ENCODE measurements at places on chromosomes 7 and 10.

DNA sequence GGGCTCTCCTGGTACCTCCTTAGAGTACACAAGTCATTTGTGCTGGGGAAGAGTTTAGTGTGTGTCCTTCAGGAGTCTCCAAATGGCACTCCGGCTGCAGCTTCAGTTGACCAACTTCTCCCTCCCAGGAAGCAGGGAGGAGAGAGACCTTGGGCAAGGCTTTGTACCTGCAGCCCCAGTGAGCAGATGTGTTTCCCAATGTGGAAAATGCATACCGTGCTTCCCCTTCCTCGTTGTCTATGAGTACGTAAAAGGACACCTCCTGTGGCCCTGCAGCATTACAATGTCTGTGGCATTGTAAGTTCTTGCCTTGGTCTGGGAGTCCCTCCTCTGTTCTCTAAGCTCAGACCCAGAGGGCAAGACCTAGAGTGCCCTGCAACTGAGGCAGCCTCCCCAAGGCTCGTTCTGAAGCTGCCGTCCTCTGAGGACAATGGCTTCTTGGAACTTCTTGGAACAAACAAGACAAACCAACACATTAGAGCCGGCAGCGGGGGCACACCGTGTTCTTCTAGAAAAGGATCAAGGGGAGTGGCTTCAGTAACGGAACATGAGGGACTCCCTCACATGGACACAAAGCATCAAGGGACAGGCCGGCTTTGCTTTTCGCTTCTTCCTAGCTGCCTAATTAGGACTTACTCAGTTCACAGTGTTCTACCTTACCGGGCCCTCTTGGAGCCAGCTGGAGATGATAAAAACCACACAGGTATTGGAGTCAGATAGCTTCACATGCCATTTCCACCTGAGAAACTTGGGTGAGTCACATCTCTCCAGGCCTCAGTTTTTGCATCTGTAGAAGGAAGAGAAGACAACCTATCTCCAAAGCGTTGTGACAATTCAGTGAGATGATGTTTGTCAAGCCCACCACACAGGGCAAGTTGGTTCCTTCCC lies 20.9 kb upstream of the PPA1 start:
- no peak for DNase-seq

GRCh38 chr10:89241486-89242344 lies 9.9 kb downstream of the LIPA start:
- DNase-seq, result no peak

- no peak for DNase-seq
Observed at GRCh38 chr7:33979807-33980355, 74.5 kb downstream of the BMPER start.

DNA sequence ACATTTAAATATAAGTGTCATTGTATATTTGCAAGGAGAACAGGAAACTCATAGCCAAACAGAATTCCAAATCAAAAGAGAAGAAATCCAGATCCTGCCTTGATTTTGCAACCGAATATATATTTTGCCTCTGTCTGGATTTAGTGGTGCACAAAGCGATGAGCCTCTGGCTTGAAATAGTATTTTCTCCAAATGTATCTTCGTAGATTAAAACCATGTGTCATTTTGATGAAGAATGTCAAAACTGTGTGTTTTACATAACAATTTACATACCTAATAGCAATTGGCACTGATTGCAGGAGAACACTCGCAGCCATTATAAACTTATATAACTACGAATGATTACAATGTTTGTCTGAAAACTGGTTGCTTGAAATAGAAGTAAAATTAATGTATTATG lies 156.4 kb downstream of the ARID5B start:
- no peak for DNase-seq

DNA sequence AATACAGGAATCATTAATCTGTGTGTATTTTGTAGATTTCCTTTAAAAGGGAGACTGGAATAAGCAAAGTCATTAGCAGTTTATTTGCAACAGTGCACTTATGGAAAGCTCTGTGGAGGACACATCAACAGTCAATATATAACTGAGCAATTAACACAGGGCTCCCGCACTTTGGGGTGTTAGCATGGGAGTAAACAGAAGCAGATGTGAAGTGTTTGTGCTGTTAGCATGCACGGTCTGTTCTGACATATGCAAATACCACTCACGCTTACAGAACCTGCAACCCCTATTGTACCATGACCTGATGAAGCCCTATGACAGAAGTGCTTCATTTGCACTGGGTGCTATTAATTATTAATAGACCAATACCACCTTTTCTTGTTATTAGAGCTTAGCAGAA lies 118.9 kb downstream of the PPP1R3A start:
- no peak for DNase-seq

DNA sequence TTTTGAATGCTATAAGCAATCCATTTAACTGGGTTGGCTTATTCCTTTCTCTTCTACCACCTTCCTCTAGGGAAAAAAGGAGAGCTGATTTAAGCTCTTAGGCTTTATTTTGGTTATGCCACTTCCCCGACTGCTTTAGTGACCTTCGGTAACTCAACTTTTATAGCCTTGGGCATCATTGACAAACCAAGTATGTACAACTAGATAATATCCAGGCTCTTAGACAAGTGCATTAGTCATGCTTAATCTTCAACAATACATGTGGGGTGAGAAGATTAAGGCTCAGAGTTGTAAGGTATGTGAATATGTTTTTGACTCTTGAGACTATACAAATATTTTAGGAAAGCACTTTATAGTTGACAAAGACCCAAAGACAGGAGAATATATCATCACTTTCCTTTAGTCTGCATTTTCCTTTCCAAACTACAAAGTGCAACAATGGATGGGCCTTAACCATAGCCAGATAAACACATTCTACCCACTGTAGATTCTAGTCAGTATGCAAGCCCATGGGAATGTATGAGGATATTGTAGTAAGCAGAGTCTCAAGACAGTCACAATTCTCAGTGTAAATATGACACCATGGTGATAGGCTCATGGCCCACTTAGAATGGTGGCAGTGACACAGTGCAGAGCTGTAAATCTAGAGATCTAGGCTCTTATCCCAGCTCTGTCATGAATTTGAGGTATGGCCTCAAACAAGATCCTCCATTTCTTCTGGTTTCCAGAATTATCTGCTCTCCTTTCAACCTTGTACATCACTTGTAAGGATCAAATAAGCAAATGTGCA lies 1117.3 kb downstream of the SORCS3 start:
- DNase-seq, result no peak

GRCh38 chr10:44968091-44968490 lies 8.5 kb downstream of the RASSF4 start:
- peak; percentile 60 for DNase-seq

GRCh38 chr10:1576467-1577372 lies 160.6 kb downstream of the ADARB2 start:
- DNase-seq, result no peak

GRCh38 chr7:32594965-32595490 lies 99.7 kb downstream of the AVL9 start:
- DNase-seq, result no peak

DNA sequence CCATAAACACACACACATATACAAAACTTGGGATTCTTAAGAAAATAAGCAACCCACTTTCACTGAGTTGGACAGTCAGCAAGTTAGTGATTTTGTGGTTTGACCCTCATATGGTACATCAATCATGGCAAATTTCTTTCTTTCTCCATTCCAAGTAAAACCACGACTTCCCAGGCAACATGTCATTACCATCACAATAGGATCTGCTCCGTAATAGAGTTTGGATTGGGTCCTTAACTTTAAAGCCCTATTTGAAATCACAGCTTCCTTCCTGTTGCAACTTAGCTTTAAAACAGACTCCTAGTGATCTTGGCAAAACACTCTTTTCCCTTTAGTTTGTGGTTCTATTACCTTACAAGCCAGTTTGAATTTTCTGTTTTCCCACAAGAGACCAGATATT lies 483.6 kb downstream of the INHBA start:
- DNase-seq, result no peak

DNA sequence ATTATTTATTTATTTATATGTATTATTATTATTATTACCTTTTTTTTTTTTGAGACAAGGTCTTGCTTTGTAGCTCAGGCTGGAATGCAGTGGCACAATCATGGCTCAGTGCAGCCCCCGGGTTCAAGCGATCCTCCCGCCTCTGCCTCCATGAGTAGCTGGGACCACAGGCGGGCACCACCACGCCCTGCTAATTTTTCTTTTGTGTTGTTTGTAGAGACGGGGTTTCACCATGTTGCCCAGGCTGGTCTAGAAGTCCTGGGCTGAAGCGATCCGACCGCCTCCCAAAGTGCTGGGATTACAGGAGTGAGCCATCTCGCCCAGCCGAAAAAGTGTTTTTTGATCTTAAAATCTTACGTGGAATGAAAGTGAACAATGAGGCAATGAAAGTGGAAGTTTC lies 79.4 kb upstream of the C1GALT1 start:
- DNase-seq, result no peak

DNA sequence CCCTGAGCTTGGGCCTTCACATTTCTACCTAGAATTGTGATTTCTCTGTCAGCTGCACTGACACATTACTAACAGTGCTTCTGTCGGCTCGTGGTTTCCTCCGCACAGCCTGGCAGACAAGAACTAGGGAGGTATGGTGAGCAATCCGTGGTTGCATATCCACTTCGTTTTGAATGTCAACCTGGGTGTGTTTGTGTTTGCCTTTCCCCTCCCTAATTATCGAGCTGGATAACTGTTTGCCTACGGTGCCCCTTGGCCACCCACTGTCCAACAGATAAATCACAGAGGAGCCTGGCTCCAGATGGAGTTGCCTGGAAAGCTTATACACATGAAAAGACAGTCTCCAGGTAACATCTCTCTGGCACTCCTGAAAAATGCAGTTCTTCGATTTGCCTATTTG lies 228.8 kb downstream of the TRIL start:
- DNase-seq, result no peak

DNA sequence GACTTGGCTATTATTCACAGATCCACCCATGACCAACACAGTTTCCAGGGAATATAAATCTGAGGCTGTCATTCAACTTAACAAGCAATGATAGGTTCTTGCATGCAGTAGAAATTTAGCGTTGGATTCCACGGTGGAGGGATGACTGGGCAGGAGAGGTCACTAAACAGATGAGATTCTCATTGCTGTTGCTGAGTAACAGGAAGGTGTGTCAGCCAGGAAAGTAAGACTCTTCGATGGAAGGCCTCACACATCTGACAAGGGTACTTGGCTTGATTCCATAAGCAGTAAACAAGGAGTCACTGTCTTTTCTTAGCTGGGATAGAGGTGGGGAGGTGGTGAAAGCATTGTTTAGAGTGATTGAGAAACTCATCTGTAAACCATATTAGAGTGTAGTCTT lies 1152.0 kb downstream of the SORCS3 start:
- DNase-seq, result no peak

GRCh38 chr10:50385624-50386023 lies 134.3 kb upstream of the ASAH2 start:
- DNase-seq, result no peak

- no peak for DNase-seq
Observed at GRCh38 chr10:109972372-109973001, 35.3 kb upstream of the ADD3 start.

DNA sequence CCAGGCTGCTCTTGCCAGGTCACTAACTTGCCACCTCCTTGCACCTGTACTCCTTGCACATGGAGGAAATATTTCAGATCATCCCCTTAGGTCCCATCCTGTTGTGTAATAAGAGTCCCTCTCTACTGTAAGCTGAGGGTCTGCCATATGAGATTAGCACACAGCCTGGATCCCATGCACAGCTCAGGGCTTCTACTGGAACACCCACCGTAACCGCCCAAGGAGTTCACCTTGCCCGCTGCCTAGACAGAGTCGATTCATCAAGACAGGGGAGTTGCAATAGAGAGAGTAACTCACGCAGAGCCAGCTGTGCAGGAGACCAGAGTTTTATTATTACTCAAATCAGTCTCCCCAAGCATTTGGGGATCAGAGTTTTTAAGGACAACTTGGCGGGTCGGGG lies 694.4 kb upstream of the C7orf33 start:
- DNase-seq, result no peak

Data from CD4-positive, alpha-beta T cell treated with Interferon alpha-2 for 1 hour (primary cell).